Pulmonary artery endothelial cell (primary cell): ENCODE measurements at places on chromosomes 3 and 15. TPM values are rescaled to one million over a fixed set of nuclear protein-coding genes. Genes with fewer than 3 reads are reported as not detected.

GRCh38 chr15:81497238-81497637 is 123.2 kb upstream of the TMC3 start:
- DNase-seq: no peak

DNA sequence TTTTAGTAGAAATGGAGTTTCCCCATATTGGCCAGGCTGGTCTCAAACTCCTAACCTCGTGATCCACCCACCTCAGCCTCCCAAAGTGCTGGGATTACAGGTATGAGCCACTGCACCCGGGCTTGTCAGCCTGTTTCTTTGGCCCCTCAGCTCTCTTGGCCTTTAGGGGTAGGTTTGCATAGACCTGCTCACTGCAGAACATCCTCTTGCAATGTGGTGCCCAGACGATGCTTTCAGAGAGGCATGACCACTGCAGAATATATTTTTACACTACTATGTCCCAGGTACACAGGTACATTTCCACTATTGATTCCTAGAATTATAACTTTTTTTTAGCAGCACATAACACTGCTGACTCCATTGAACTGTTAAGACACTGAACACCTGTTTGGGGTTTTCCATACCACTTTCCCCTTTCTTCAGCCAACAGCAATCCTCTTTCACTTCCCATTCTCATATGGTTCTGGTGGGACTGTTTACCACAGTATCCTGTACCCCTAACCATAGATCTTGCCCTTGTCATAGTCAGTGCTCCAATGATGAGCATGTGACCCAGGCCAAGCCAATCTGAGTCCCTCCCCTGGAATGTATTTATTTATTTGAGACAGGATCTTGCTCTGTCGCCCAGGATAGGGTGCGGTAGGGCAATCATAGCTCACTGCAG is 21.1 kb downstream of the CCDC32 start:
- no peak for DNase-seq

DNA sequence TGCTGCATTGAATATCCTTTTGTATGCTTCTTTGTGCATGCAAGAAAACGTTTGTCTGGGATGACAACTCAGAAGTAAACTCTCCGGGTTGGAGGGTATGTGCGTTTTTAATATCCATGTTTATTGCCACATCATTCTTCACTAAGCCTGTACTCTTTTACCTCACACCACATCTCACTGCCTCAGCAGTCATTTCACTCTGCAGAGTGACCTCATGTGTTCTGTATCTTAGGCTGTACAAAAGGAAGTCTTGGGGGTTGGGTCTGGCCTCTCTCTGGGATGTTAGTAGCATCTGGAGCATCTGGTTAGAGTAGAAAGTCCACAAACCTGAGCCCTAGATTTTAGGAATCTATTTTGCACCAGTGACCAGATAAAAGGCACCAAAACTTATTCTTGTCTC is 16.1 kb downstream of the CACNA1D start:
- DNase-seq: no peak

DNA sequence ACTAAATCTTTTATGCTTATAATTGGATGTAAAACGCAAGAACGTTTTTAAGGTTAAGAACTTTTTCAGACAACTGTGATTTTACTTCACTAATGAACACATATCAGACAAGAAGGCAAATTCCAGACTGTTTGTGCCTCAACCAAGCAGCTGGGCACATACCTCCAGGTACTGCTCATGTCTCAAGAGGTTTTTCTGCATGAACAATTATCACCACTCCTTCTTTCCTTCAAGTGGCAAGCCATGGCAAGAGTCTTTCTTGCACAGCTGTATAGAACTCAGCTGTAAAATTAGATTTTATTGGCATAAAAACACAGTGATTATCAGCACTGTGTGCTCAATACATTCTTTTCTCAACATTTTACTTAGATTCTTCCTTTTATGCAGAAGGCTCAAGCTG is 64.3 kb downstream of the FNDC3B start:
- DNase-seq: no peak

Gene SLC51B
- total RNA-seq: not detected in 2 replicates

- DNase-seq: no peak
Observed at GRCh38 chr3:141876891-141877621, 613 bp downstream of the ATP1B3 start.

DNA sequence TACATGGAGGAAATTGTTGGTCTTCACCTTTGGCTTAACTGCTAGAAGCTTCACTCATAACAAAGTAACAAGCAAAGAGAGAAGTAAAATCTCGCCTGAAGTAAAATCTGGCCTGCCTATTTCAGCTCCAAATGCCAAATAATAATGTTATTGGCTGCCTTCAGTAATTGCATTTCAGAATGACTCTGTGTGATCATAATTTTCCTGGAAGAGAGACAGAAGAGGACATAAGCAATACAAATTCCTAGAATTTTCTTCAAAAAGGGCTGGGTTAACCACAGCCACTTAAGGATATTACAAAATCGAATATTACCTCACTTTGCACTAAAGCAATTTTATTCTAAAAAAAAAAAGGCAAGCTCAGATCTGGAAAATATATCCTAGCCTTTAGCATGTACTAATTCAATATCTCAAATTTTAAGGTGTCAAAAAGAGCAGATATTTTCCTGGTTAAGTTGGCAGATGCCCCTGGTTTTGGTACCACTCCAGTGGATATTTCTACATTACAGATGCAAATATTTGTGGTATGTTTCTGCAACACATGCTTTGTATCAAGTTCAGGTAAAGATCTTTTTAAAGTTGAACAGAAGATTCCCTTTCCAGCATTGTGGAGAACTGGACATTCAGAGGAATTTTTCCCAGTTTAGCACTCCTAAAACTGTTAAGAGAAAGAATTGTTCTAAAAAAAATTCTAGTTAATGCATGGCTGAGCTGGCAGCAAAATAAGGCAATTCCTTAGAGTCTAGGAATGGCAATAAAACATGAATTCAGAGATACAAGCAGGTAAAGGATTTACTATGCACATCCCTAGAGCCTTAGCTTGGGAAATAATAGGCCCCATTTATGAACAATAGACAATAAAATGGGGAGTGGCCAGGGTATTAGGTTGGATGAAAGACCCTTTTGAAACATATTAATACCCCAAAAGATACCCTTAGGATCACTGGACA is 116.7 kb downstream of the STAC start:
- no peak for DNase-seq

Gene SNAPC5
- 17.7 and 18.8 TPM in 2 replicates for total RNA-seq

GRCh38 chr3:196225763-196226364 is 9.5 kb downstream of the SLC51A start:
- DNase-seq: no peak

DNA sequence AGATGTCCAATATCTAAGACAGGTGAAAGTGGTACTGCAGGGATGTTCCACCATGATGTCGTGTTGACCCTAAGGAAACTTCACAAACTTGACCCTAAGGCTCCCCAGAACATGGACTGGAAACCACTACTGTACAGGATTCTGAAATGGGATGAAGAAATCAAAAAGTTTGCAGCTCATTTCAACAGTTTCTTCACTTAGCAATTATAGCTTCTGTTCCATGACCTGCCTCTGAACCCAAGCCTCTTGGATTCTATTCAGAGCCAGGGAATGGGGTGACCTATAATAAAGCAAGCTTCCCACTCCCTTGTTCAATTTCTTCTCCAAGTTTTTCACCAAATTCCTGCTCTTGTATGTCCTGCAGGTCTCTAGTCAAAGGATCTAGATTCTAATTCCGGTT is 40.7 kb downstream of the DUT start:
- DNase-seq: no peak

- DNase-seq: no peak
Observed at GRCh38 chr3:42410370-42411131, at the start of gene LYZL4. LYZL4 (minus strand) TSS chr3:42410610; CDS start chr3:42407251, 3,359 bp downstream.

DNA sequence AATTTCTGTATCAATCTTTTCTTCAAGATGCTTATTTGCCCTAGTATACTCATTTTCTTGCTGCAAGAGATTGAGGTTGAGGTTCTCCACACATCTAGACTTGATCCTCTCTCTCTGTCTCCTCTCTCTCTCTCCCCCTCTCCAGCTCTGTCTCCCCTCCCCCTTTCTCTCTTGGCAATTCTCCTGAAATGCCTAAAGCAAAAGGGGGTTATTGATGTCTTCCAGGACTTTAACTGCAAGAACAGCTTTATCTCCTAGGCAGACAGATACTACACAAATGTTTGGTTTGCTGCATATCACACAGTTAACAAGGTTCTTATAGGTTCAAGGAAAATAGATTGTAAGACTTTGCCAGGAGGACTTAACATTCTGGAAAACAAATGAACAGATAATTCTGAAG is 52.1 kb downstream of the TMEM212 start:
- DNase-seq: no peak
